COLO829 (cell line): ENCODE measurements at places on chromosomes 3 and 15.
A peak's percentile ranks its signal among the peaks of the same experiment; 100 is the strongest.

GRCh38 chr3:154182322-154182922 is 61.2 kb downstream of the ARHGEF26 start:
- DNase-seq, result no peak

GRCh38 chr3:186783731-186784515 is 546 bp downstream of the EIF4A2 start:
- peak; percentile 63 for DNase-seq

GRCh38 chr15:30990446-30991254 is 778 bp downstream of the MTMR10 start:
- no peak for DNase-seq

- no peak for DNase-seq
Measured at GRCh38 chr3:172347895-172348679, 100.2 kb downstream of the GHSR start.

DNA sequence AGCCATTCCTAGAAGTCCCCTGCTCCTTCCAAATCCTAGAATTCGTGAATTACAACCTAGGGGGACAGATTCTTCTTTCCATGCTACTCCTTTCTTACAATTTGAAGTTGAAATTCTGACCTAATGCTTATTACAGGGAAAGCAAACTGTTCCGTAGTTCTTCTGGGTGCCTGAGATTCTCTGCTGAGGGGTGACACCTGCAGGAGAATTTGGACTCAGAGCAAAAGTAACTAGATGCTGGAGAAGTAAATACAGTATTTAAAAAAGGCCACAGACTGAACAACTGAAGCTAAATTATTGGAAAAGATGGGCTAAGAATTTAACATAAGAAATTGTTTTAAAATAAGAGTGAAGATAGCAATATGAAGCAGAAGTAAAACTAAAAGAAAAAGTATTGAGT is 37.9 kb downstream of the ACAD9 start:
- no peak for DNase-seq

GRCh38 chr3:45067486-45067885 is 41.4 kb downstream of the CLEC3B start:
- DNase-seq, result no peak

DNA sequence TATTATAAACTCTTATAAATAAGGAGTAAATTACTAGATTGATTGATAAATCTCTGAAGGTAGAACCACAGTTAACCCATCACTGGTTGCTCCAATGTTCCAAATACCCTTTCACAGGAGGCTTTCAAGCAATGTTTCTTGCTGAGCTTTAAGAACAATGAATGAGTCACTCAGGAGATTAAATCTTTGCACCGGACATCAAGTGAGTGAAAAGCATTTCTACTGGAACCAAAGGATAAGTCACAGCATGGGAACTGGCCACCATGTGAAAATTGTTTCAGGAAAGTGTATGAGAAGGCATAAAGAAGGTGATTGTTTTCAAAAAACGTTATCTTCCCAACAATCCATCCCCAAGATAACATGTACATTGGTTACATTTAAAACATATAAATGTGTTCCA is 90.6 kb downstream of the CNTN3 start:
- no peak for DNase-seq

DNA sequence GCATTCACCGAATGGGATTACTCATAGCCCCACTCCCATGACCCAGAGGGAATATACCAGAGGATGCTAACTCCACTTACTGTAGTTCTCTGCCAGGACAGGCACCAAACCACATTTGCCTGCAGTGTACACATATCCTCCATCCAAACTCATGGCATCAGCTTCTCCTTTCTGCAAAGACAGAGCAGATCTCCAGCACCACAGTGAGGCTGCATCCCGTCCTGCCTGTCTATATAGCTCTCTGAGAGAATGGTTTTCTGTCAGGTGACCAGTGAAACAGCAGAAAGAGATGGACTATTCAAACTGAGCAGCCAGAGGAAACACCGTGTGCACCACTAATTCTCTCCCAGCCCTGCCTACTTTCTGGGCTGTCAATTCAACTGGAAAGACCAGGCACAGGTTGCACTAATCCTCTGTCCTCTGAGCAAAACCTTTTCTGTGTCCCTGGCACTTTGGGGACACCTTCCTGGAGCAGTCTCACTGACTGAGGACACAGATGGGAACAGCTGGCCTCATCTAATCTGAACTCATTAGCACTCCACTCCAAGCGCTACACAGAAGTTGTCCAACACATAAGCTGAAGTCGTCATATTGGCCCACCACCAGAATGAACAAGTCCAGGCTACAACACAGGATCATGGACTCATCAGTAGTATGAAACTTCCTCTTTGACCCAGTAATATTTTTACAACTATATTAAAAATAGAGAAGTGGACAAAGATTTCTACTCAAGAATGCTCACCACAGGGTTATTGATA is 17.3 kb downstream of the LTF start:
- no peak for DNase-seq

DNA sequence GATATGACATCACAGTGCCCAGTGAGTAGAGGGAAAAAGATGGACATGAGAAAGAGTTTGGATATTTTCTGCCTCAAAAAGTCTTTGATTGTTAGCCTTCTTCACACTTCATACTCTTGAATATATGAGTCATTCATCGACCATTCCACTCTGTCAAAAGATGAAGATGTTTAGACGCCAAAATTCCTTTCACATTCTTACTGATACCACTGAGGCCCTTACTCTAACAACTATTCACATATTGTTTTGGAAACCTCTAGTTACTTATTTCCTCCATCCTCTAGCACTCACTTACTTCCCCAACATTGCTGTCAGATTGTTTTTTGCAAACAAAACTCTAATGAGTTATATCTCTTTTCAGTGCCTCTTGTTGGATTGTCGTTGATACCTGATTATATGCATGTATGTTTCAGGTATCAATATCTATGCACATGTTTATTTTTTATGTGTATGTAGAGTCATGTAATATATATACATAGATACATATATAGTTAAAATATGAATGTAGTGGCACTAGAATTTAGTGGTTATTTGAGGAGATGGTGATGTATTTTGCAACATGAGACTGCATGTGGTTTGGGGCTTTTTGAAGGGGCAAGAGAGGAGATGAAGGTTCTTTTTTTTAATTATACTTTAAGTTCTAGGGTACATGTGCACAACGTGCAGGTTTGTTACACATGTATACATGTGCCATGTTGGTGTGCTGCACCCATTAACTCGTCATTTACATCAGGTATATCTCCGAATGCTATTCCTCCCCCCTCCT is 40.0 kb upstream of the OR5H6 start:
- DNase-seq, result no peak

- no peak for DNase-seq
Measured at GRCh38 chr3:65004795-65005295, 317.0 kb upstream of the ADAMTS9 start.

- DNase-seq, result peak; percentile 84
Measured at GRCh38 chr15:89307046-89307587, 27.5 kb downstream of the POLG start.

DNA sequence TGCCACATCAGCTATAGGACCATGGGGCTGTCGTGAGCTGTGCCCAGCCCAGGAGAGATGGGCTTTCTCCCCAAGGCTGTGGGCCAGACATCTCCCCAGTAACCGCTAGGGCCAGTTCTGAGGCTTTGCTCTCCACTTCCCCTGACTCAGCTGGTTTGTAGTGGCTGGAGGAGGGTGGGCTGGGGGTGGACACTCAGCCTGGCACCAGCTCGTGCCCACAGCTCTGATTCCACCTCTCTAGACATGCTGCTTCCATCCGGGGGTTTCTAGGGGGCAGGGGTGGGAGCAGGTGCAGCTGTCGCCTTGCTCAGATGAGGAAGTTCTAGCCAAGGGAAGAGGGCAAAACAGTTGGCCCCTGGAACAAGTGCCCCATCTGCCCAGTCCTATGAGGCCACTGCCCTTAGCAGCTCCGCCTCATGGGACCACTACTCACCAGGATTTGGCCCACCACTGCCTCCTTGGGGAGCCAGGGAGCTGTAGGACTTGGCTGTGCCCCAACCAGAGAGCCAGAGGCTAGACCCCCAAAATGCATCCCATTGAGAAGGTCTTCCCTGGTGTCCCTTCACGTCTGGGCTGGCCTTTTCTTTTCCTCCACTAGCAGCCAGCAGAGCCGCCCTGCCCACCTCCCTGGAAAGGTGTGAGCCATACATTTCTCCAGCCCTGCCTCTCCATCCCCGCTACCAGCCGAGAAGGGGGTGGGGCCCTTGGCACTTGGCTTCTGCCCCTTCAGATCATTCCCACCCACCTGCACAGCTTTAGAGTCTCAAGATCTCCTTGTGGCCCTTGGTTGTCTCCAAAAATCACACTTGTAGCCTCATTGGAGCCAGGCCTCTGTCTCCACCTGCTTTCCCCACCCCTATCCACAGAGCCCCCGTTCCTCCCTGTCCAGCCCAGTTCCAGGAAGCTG is 9.9 kb downstream of the GLYCTK start:
- no peak for DNase-seq

GRCh38 chr15:79102595-79102994 is 12.0 kb upstream of the RASGRF1 start:
- DNase-seq, result no peak

DNA sequence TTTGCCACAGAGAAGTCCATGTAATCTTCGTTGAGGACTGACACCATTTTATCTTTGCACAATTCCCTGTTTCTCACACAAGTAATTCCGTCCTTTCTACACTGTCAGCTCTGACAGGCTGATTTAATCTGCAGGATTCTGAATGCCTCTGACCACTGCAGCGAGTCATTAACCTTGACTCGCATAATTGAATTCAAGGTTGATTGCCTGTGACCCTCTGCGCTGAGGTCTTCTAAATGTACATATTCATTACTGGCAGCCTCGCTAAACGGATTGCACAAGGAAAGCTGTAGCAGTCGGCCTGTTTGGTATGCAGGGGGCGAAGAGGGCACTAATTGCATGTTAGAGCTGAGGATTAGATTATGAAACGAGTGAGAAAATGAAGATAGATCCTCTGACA is 147.8 kb downstream of the SHOX2 start:
- no peak for DNase-seq

- DNase-seq, result no peak
Measured at GRCh38 chr15:23049984-23050628, 10.7 kb upstream of the TUBGCP5 start.

DNA sequence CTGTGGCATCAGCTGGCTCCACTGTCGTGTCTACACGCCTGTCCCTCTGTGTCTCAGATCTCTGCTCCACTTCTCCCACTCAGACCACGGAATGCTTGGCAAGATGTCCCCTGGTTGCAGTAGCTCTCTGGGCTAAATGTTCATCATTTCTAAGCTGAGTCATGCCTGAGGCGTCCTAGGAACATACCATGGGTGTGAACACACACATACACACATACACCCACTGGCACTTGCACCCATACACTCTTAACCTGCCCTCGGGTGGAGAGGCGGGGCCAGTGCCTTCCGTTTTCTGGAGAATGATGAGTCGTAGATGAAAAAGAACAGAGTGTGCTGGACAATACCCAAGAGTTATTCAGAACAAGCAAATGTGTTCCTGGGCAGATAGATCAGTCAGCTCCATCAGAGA is 72.4 kb downstream of the SENP2 start:
- DNase-seq, result peak; percentile 79

- DNase-seq, result peak; percentile 77
Measured at GRCh38 chr15:63348392-63348791, 33.3 kb downstream of the CA12 start.

GRCh38 chr15:33644304-33644703 is 324.0 kb upstream of the CHRM5 start:
- DNase-seq, result no peak

DNA sequence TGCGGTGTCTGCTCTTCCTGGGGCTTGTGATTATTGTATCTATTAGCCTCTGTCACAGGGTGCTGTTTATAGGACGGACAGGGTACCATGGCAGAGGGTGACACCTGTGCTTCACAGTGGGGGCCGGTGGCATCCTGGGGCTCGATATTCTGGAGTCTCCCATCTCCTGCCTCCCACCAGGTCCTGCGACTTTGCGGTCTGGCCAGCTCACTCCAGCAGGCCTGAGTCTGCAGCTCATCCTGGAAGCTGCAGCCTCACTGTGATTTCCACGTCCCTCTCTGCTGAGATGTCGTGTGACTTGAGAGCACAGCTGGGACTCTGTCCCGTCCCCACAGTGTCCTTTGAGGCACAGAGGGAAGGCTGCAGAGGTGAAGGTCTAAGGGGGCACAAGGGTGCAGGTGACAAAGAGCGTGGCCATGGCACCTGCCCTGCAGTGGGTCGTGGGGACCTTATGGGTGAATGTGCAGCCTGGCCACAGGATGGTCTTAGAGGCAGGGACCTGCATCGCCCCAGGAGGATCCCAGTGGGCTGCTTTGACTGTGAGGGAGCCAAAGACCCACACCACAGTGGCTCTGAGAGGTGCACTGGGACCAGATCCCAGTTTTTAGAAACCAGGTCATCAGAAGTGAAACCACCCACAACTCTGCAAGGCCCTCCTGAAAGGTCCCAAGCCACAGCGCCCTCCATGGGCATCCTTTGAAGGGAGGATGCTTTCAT is 172.8 kb downstream of the KLF13 start:
- DNase-seq, result no peak

GRCh38 chr15:93331545-93332167 is 242.6 kb upstream of the RGMA start:
- DNase-seq, result no peak

DNA sequence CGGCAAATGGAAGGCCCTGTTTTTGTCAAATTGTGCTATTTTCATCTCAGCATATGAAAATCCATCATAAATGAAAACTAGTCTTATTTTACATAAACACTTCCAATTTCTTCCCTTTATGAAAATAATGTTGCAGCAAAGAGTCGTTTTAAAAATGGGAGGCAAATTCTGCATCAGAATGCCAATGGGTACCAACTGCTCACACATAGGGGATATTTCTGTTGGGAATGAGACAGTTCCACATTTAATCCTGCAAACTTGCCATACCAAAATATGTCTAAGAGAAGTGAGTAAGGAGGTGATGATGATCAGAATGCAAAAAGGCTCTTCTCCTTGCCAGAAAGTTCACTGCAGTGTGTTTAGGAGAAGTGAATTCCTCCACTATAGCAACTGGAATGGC is 391.7 kb downstream of the CACNA2D3 start:
- no peak for DNase-seq

GRCh38 chr15:83734487-83734886 is 80.6 kb downstream of the ADAMTSL3 start:
- peak; percentile 10 for DNase-seq

DNA sequence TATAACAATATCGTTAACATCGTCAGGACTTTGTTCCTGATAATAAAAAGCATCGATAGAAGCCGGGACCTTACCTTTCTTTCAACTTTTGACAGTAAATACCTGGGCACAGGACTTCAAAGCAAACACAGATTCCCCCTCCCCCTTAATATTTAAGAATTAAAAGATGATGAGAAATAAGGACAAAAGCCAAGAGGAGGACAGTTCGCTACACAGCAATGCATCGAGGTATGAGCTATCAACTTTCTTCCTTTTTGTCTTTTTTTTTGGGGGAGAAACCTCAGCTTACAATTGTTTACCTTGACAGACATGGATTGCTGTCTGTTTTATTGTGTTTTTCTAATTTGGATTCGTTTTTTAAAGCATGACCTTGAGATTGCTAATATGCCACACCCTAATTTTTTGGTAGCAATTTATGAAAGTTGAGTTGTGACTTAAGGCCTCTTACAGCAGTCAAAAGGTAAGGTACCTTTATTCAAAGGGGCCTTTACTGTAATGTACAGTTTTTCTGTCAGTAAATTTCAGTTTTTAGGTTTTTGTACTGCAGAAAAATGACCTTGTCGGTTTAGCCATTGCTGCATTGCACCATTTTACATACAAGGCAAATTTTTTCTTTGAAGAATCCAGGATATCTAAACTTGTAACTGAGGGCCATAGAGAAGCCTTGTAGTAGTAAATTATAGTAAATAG is 1.1 kb downstream of the CHD2 start:
- no peak for DNase-seq

GRCh38 chr3:100096866-100097265 is 17.4 kb downstream of the FILIP1L start:
- no peak for DNase-seq

GRCh38 chr3:107432013-107432515 is 54.8 kb downstream of the CCDC54 start:
- DNase-seq, result no peak
